Stimulated activated CD8-positive, alpha-beta memory T cell treated with anti-CD3 and anti-CD28 coated beads, Interleukin-7, amount 100 ng/mL, for 4 hours (primary cell): ENCODE measurements at places on chromosomes 6 and 20.
A peak's percentile ranks its signal among the peaks of the same experiment; 100 is the strongest.

GRCh38 chr6:403659-404655, 12.4 kb downstream of the IRF4 start:
- DNase-seq: no peak

- no peak for DNase-seq
These were observed 20.2 kb downstream of the ADGRF4 start for GRCh38 chr6:47718571-47718970.

GRCh38 chr20:58710481-58711265, 18.1 kb downstream of the NPEPL1 start:
- DNase-seq: no peak

DNA sequence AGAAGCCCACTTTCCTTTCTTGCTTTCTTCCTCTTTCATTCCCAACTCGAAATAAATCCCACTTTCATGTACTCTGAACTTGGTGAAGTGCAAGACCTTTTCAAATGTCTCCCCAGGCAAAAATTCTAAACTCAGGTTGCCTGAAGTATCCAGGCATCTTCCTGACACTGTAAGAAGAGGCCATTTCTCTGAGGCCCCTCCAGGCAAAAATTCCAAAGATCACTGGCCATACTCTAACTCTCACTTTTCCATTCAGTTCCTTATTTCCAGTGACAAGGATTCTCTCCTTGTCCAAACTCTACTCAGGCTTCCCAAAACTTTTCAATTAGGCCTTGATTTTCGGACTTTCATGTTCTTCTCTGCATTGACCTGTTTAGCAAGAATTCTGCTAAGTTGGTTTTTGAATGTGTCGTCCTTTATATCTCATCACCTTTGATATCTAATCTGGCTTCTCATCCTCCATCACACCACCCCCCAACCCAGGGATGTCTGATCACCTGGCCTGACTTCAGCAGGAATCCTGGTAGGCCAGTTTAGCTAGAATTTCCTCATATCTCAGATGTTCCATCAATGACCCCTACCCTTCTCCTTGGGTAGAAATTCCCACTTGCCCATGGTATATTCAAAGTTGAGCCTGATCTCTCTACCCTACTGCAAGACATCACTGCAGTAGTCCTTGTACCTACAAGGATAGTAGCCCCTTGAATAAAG, 124.9 kb downstream of the RCAN2 start:
- no peak for DNase-seq

GRCh38 chr6:132067286-132067685, 116.1 kb upstream of the CCN2 start:
- no peak for DNase-seq

DNA sequence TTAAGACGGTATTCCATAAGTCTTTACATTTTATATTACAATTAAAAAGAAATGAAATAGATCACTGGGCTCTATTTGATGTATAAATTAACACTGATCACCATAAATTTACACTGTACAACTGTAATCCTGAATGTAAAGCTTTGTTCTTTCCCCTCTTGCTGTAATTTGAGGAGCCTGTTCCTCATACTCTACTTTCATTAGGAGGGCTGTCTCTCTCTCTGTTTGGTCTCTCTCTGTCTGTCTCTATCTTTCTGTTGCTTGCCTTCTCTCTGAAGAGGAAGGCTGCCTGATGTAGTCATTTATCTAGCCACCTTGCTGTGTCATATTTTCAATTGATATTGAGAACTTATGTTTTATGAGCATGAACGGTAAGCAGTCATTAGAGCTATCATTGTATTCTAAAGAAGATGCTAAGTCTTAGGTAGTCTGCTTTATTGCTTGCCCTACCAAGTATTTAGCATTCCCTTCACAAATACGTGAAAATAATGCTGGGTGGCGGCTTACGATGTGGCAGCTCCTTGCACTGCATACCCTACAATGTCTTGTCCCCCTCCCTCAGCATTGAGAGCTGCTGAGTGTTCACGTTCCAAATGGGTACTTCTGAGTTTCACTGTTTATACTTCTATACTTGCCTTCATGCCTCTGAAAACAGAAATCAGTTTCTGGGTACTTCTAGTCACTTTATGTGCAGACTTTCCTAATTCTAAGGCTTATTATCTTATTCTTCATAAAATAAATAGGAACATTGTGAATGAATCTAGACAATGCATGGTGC, 205.5 kb downstream of the NKAIN2 start:
- DNase-seq: no peak

GRCh38 chr6:119453242-119454200, 104.0 kb upstream of the MAN1A1 start:
- DNase-seq: no peak

DNA sequence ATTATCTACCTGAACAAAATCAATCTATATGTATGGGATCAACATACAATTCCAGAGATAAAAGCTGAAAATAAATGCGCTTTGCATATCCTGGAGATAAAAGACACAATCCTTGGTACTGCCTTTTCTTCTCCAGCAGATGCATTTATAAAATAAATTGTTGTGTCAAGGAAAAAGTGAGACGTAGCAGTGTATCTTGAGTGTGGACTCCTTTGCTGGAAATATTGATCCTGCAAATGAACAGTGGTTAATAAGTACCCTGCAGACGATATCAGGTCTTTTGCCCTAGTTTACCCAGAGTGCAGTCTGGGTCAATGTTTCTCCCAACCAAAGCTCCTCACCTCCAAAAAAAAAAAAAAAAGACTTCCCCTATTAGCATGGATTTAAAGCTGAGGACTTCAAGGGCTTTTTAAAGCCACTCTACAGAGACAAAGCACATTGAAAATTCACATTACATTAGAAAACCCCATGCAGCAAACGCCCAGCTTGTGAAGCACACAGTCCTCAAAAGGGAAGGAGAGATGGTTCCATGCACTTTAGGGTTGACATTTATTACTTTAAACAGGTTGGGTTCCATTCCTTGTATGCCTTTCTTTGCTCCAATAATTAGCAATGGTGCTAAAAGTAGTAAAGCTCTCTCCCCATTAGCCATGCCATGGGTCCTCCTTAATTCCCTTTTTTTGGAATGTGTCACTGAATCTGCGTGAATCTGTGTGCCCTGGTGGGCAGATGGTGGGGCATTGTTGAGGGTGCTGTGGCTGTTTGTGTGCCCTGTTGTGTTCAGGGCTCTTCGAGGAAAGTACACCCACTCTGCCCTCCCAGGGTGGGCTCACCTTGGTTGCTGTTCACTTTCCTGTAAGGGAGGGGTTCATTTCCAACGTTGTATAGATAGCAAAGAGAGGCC, 21.1 kb downstream of the FOXA2 start:
- DNase-seq: no peak

DNA sequence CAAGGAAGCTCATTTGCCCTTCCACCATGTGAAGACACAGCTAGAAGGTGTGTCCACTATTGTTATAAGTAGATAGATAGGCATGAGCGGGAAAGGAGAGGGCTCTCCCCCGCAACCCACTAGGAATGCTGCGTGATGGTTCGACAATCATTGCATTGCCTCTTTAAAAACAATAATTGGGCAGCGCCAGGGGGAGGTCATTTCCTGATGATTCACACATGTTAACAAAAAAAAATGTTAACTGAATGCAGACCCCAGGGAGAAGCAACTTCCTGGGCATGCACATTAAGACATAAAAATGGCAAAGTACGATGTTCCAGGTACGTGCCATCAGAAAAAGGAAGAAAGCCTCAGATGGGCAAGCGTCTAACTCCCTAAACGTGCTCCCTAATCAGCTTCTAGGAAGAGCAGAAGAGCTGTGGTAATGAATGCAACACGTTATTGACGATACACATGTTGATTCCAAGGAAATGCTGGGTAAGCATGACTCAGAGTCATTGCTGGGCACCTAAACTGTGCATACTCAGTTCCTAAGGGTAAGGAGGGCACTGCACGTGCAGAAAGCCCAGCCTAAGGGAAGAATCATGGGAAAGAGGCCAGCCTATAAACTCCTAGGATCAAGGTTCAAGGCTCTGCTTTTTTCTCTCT, 113.7 kb downstream of the FAM217A start:
- DNase-seq: no peak

GRCh38 chr6:111792241-111792640, 81.0 kb downstream of the FYN start:
- DNase-seq: no peak

DNA sequence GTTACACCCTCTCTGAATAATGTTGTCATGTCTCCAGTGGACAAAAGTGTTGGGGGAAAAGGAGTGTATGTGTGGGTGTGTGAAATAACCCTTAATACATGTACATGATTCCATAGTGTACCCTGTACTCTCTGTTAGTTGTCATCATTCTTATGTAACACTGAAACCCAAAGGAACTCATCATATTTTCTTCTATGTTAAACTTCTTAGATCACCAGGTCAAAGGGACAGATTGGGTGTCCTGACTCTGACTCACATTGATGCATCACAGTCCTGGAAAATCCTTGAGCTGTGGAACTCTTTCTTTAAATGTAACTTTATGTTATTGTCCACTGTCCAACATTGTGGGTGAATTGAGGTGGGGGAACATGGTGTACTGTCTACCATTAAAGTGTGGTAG, 350.5 kb downstream of the DHX35 start:
- no peak for DNase-seq

- no peak for DNase-seq
These were observed 22.7 kb downstream of the TMX4 start for GRCh38 chr20:7996898-7997297.

GRCh38 chr6:53728570-53729194, 63.1 kb upstream of the KLHL31 start:
- DNase-seq: peak; percentile 14

DNA sequence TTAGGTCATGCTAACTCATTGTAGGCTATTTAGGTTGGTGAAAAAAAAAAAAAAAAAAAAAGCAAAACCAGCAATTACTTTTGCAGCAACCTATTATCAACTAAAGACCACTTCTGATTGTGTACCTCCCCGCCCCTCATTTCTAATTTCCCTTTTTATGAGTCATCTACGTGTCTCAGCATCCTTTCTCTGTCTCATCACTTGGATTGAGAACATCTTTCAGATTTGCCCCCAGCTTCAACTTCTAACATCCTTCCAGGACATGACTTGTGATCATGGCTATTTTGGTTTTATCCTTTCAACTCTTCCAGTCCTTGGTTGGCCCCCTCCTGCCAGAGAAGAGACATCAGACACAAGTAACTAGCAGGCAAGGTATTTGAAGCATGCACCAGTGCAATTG, 156.7 kb upstream of the CCN2 start:
- no peak for DNase-seq

DNA sequence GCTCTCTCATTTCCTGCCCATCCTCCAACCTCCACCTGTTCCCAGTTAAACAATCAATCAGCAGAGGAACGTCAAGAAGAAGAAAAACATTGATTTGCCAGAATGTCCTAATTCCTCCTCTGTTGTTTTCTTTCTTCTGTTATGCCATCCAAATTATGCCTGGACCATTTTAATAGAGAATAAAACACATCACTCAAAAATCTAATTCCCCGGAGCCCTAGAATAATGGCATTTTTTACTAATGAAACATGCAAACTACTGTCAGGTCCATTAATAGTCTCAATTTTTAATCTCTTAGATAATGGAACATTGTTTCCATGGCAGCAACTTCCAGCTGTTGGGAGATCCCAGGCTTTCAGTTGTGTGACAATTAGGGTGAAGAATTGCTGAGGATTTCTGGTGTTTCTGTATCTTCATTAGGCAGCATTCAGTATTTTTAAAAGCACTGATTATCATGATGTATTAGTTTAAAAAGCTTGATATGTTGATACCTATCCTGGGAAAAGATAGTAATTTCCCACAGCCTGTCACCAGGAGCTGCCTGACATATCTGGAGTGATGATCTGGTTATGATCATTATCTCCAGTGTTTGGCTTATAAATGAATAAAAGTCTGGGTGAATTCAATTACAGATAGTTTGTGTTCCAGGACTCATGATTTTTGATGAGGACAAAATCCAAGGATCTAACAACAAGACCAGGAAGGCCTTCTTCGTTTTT, 209.8 kb downstream of the TPBG start:
- no peak for DNase-seq

GRCh38 chr20:35514371-35514932, 15.0 kb downstream of the C20orf173 start:
- no peak for DNase-seq

DNA sequence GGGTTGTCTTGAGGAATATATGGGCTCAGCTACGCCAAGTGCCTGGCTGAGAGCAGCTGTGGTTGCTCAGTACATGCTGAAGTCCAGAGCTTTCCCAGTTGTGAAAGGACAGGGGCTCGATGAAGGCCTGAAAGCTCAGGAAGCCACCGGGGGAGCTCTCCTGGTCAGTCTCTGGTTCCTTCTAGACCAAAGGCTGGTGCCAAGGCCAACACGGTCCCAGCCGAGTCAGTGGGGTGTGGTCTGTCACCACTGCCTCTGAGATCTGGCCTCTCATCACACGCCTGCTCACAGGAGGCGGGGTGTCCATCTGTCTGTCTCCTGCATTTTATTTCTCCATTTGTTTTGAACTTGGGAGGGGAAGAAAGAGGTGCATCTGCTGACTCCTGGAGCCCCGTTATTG, 4.9 kb upstream of the FAM83C start:
- no peak for DNase-seq

DNA sequence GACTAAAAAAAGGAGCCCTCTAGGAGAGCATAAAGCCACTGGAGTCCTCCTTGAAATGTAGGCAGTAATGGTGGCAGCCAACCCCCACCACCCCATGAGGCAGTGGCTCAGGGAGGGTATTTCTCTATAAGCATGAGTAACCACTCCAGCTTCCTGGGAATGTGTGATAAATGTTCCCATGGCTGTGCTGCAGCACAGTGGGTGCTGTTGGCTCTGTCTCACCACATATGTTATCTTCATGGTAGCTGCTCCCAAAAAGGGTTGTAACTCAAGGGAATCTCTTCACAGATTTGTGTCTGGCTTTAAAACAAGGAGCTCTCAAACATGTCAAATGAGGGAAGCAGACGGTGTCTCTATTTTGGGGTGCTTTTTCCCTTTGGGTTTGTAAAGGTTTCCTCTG, 7.5 kb upstream of the PHACTR1 start:
- no peak for DNase-seq

DNA sequence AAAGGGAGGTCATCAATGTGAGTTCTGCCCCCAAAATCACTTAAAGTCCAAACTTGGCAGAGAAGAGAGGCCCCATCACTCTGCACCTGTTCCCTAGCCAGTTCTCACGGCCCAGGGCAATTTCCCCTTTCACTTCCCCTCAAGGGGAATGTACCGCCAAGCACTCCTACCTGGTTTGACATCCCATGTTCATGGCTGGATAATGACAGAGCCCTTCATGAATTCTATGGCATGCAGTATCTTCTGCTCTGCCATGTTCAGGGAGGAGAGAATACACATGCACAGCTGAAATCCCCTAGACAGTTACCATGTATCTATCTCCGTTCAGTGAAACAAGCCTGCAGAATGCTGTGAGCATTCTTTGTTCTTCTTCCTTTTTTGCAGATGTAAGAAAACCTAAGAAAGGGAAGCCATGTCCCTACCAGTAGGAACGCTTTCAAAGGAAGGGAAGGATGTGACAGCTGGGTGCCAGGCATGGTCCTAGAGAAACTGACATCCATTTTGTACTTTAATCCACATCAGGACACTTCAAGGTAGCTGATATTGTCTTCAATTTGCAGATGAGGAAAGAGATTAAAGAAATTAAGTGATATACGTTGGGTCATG, 79.8 kb upstream of the ARID1B start:
- DNase-seq: no peak

GRCh38 chr20:50900261-50900660, 31.0 kb downstream of the ADNP start:
- no peak for DNase-seq

- DNase-seq: no peak
These were observed 27.6 kb downstream of the MRAP2 start for GRCh38 chr6:84061174-84061573.
